ENCODE measurements at places on chromosomes 3 and 15. TPM values are rescaled to one million over a fixed set of nuclear protein-coding genes. Genes with fewer than 3 reads are reported as not detected.

Gene SPINT1
- total RNA-seq = 0.36 TPM

Gene PLCH1
- total RNA-seq = 0.03 TPM

Gene FAM107A
- 0.07 TPM for total RNA-seq

Gene ROPN1
- not detected for total RNA-seq

Gene RTP3
- total RNA-seq = not detected

Gene UROC1
- total RNA-seq = not detected

Gene TERB2
- not detected for total RNA-seq

Gene NANOGP8
- not detected for total RNA-seq

Gene RAB6B
- total RNA-seq = 4.2 TPM

Gene CEMIP
- total RNA-seq = 994 TPM

Gene ITIH4
- 2.5 TPM for total RNA-seq

Gene DNAH12
- 0.13 TPM for total RNA-seq

Gene TRH
- total RNA-seq = 0.20 TPM

Gene ALDH1A2
- total RNA-seq = 3.8 TPM

Gene FAM174B
- 2.6 TPM for total RNA-seq
